SW480 (cell line): ENCODE measurements at places on chromosomes 6 and 20.

GRCh38 chr6:127484212-127484863 lies 25.1 kb upstream of the KIAA0408 start:
- peak; percentile 10 for DNase-seq

DNA sequence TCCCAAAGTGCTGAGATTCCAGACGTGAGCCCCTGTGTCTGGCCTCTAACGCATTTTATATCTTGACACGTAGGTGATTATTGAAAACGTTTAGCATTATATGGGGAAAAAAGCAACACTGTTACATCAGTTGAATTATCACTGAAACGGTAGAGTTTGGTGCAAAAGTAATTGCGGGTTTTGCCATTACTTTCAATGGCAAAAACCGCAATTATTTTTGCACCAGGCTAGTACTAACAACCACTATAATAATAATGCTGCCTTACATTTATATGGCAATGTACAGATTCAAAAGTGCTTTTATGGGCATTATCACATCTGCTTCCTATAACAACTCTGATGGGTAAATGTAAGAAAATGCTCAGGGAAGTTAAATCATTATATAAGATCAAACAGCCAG lies 57.3 kb downstream of the OPRM1 start:
- no peak for DNase-seq

DNA sequence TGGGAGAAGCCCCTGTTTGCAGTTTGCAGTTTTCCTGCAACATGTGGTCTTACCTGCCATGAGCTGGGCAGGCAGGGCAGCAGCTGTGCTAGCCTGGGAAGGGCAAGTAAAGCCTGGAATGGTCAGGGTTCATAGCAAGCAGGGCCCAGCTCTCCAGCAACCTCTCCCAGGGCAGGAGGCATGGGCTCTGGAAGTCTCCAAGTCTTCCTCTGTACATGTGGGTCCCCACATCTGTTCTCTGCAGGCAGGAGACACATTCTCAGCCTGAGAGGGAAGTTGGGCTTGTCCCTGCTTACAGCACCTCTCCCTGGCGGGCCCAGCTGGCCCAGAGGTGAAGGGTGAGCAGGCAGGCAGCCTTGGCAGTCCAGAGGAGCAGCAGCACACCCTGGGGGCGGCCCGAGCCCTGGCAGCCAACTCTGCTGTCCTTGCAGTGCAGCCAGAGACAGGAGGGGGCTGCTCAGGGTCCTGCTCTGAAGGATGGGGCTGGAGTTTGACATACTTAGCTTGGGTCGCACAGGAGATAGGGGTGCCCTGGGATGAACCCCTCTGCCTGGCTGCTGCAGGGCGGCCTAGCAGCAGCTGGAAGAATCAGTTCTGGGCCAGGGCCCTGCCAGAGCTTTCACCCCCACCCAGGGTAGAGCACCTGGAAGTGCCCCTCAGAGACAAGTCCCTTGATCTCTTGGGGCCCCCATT lies 176.0 kb downstream of the MRPL14 start:
- DNase-seq = peak; percentile 58

DNA sequence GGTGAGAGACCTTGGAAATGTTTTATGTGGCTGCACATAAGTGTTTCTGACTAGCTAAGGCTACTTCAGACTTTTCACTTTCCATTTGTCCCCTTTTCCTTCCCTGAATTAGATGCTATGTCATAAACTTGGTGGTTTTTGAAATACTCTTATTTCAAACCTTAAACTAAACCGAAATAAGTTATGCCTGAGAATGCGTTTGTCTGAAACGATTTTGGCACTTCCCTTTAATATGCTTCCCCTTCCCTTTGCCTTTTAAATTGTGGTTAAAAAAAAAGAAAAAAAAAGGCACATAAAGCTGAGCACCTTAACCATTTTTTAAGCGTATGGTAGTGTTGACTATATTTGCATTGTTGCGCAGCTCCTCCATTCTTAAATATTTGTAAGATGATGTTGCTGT lies 14.3 kb downstream of the ZNF451 start:
- DNase-seq = no peak

DNA sequence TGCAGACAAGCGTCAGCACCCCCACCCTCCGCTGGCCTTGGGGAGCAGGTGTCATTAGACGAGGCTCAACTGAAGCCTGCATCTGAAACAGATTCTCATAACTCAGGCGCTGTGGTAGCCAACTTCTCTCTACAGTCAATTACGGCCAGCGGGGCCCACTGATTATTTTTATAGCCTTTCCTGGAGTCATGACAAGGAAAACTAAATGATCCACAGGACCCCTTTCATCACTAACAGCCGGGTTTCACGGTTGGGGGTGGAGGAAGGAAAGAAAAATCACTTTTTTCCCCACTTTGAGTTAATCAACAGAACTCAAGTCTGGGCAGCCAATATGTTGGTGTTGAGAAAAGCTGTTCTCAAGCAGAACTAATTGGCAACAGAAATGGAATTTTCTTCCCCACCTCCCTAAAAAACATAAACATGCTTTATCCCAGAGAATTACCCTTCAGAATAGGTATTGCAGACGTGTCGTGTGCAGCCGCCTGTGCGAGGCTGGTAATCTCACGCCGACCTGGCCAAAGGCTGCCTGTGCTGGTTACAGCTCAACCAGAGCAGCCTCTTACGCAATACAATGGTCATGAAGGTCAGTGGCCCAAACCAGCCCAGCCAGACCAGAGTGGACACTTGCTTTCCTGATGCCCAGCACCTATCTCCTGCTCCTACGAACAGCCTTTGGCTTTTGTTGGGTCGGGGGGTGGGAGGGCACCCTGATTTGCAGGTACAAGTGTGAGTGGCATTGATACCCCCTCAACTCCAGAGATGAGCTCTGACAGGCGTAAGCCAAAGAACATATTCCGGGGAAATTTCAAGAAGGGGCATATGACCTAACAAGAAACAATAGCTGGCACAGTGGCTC lies 11.0 kb downstream of the RIPOR3 start:
- DNase-seq = no peak

- DNase-seq = no peak
Measured at GRCh38 chr6:138914701-138915100, 73.4 kb downstream of the REPS1 start.

DNA sequence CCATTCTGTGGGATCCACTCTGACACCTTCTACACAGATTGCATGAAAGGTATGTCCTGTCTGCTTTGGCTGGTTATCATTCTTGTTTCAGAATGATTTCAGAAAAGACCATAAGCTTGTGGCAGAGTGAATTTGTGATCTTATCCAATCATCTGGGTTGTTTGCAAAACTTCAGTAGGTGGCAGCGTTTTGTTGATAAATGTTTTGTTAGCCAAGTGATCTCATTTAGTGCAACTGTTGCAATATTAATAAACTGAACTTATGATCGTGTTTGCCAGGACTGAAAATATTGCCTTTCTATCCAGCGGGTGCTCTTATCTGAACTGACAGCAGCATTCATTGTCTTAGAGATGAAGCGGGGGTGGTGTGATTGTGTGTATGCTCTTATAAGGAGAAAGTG lies 613.2 kb upstream of the NOX3 start:
- no peak for DNase-seq

DNA sequence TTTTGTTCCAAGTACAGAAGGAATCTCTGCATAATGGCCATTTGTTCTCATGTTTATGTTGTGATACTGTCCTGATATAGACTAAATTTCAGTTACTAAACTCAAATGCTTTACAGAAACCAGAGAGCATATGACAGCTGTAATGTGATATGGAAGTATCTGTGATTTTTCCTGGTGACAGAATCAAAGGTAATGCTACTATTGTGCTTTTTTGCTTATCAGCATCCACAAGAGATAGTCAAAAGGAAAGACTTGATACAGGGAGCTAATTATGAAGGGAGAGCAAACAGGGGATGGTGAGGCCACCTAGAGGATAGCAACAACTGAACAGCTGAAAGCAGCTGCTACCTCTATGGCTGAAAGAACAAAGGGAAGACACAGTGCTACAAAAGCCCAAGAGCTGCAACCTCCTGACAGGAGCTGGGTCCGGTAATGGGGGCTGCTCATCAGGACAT lies 181.4 kb downstream of the PHF3 start:
- peak; percentile 7 for DNase-seq

GRCh38 chr6:132675749-132676148 lies 16.8 kb upstream of the TAAR1 start:
- no peak for DNase-seq

- peak; percentile 6 for DNase-seq
Measured at GRCh38 chr6:21164768-21165326, 428.7 kb upstream of the SOX4 start.

- no peak for DNase-seq
Measured at GRCh38 chr6:157655139-157655538, 167.9 kb upstream of the SNX9 start.

DNA sequence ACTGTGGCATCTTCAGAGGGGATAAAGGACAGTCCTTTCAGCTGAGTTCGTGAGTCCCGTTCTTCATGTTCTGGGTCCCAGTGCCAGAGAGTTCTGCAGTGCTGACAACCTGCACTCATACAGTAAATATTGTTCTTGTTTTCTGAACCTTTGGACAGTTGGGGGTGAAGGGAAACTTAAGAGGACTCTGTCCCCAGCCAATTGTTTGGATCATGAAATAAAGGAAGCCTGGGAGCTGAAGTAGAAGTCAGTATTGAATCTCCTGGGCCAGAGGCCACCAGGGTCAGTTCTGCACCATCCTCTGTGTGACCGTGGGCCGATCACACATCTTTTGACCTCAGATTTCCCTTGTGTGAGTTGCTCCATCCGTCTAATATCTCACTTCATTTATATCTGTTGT lies 3.2 kb downstream of the SLC2A12 start:
- DNase-seq = no peak

DNA sequence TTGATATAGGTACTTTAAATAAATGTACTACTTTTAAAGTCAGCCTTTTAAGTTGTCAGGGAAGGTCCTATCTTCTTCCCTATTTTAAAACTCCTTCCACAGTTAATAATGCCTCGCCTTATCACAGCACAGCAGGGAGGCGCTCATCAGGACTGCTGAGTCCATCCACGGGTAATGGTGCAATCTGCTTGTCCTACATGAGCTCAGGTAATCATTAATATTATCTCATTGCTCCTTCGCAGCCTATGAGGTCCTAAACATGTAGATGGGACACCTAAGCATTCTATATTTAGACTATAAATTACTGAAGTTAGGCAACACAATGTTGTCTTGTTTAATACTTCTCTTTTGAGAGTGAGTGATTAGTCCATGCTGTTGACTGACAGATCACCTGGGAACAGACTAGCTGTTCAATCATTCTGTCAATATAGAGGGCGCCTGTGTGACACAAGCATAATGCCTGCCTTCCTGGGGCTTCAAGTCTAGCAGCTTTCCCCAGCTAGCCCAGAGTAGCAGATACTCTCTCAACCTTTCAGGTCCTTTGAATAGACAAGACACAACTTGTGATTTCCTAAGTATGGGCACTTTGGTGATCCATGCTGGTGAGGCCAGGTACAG lies 91.0 kb downstream of the FYN start:
- DNase-seq = no peak

GRCh38 chr6:34414999-34415858 lies 10.6 kb downstream of the RPS10 start:
- DNase-seq = peak; percentile 61

GRCh38 chr6:141783585-141783984 lies 349.1 kb upstream of the GJE1 start:
- DNase-seq = no peak

DNA sequence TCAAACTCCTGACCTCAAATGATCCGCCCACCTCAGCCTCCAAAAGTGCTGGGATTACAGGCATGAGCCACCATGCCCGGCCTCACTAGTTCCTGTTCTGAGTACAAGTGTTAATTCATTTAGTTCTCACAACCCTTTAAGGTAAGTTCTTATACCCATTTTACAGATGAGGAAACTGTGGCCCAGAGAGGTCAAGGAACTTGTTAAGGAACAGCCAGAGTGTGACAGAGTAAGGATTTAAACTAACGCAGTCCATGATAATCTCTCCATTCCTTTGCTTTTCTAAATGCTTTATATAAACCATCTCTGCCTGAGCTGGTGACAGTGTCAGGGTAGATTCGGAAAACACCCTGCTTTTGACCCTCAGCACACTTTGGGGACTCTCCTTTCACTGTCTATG lies 13.3 kb downstream of the FITM2 start:
- DNase-seq = no peak

DNA sequence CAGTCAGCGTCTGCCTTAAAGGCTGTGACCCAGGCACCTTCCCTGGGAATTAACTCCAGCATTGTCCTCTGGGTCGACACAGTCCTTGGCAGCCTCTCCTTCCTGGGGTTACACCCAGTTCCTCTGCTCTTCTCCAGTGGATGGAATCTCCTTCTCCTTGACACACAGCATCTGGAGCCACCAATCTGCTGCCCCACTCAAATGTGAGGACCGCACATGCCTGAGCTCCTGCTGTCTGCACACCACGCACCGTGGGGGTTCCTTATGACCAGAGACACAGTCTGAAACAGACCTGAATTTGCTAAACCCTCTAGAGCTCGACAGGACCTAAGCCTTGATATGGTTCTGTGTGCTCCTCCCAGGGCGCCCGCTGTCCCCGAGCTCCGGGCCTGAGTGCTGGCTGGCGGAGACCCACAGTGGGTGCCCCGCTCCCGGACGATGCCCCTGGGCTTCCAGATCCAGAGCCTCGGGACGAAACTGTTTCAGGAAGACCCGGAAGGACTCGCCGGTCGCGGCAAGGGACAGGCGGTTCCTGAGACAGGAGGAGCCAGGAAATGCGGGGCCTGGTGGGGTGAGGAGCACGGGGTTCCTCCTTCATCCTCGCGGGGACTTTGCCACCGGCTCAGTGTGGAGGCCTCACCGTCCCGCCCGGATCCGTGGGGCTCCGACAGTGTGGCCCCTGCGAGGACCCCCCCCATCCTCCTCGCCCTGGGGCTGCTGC lies 2.5 kb upstream of the RAET1G start:
- no peak for DNase-seq

DNA sequence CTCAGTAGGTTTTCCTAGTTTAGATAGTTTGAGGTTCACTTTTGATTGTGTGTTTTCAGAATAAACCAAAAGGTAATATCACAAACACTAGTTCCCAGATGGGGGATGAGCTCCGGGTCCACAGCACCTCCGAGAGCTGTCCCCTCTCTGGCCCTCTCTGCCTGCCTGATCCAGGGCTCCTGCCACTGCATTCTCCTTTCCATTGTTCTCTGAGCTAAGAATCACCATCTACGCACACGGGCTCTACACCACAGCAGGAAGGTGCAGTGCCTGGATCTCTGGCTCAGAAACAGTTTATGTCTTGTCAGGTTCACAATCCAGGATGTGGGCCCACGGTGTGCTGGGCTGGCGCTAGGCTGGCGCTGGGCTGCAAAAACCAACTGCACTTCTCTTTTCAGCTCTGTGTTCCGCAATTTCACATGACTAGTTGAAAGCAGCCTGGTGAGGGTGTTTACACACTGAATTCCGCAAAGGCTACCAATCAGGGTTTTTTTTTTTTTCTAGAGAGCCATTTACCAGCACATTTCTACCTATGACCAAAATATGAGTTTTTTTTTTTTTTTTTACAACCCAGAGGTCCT lies 167.5 kb downstream of the SOD2 start:
- DNase-seq = no peak

DNA sequence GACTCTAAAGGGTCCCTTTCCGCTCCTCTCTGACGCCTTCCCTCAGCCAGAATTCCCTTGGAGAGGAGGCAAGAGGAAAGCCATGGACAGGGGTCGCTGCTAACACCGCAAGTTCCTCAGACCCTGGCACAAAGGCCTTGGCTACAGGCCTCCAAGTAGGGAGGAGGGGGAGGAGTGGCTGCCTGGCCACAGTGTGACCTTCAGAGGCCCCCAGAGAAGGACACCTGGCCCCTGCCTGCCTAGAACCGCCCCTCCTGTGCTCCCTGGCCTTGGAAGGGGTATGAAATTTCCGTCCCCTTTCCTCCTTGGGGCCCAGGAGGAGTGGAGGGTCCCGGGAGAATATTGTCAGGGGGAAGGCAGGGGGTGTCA lies 2.7 kb downstream of the VEGFA start:
- no peak for DNase-seq
